ENCODE measurements at places on chromosomes 12 and 14. TPM values are rescaled to one million over a fixed set of nuclear protein-coding genes. Genes with fewer than 3 reads are reported as not detected.

GRCh38 chr14:34172550-34173368 lies 221.9 kb upstream of the EGLN3 start:
- DNase-seq = no peak

- no peak for DNase-seq
Observed at GRCh38 chr12:51351913-51352532, 5.5 kb upstream of the CELA1 start.

- no peak for DNase-seq
Observed at GRCh38 chr12:129028844-129029243, 175.6 kb downstream of the GLT1D1 start.

GLT1D1 gene
- 15.9 TPM for total RNA-seq

DNA sequence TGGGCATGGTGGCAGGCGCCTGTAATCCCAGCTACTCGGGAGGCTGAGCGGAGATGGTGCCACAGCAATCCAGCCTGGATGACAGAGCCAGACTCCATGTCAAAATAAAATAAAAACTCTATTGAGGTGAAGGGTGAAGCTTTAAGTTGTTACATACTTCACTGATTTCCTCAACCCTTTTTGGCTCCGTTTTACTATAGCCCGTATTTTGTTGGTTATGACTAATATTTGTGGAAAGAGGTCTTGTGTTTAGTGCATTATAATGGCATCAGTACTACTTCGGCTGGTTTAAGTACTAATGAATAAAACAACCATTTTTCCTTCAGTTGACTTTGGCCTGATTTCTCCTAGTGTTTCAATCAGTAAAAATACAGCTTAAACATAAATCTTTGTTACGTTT lies 27.0 kb upstream of the SLC2A14 start:
- DNase-seq = no peak

DNA sequence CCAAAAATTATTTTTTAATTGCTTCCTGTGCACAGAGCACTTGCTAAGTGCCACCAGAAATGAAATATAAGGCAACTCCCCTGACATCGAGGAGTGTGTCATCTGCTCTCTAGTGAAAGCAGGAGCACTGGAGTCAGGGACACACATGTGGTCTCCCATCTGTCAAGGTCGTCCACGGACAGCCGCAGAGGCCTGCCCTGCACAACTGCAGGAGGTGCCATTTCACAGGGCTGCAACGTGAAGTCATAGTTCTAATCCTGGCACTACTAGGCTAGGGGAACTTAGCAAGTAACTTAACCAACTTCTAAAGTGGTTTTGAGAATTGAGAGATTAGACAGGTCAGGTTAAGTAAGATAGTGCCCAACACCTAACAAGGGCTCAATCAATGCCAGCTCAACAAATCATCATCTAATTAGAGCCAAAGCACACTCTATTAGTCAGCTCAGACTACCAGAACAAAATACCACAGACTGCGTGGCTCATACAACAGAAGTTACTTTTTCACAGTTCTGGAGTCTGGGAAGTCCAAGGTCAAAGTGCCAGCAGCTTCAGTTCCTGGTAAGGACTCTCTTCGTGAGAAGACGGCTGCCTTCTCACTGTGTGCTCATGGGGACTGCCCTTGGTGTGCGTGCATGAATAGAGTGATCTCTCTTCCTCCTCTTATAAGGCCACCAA lies 30.7 kb downstream of the FOXN3 start:
- DNase-seq = no peak

All from left lobe of liver (tissue), 2 donors.